Stimulated activated naive CD4-positive, alpha-beta T cell (primary cell): ENCODE measurements at places on chromosomes 7 and 10.

- DNase-seq, result no peak
These were observed 572.4 kb downstream of the PHTF2 start for GRCh38 chr7:78370936-78371335.

DNA sequence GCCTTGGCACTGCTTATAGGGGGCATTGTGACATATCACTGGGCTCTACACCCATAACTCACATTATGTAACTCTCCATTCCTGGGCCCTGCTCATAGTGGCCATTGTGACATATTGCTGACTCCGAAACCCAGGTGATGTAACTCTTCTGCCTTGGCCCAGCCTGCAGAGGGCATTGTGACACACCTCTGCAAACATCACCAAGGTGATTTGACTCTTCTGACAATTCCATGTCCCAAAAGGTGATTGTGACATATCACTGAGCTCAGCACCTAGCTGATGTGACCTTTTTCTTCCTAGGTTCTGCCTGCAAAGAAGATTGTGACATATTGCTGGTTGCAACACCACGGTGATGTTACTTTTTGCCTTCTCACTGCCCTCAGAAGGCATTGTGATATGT, 36.5 kb upstream of the ZNF680 start:
- DNase-seq, result no peak

- DNase-seq, result no peak
These were observed 132.7 kb downstream of the KCNMA1 start for GRCh38 chr10:77504873-77505257.

GRCh38 chr7:101912716-101913110, 95.3 kb downstream of the CUX1 start:
- DNase-seq, result no peak

DNA sequence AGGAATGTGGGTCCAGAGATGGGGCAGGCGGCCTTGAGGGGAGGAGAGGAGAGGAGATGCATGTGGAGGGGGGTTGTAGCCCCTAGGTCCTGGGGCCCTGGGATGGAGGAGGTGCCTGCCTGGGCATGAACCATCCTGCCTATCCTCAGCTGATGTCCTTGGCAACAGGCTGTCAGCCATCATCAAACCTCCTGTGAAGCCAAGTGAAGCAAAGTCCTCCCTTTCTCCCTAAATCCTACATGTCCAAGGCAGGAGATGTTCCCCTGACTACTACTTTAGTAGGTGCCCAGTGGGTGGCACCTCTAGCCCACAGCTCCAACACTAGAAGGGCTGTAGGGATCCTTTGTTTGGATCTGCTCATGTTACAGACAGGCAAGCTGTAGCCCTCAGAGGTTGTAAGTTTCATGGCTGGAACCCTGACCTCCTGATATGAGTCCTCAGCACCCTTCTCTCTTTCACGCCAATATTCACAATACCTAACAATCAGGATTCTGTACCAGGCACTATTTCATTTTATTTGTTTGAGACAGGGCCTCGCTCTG, 66.6 kb upstream of the SYPL1 start:
- DNase-seq, result no peak

DNA sequence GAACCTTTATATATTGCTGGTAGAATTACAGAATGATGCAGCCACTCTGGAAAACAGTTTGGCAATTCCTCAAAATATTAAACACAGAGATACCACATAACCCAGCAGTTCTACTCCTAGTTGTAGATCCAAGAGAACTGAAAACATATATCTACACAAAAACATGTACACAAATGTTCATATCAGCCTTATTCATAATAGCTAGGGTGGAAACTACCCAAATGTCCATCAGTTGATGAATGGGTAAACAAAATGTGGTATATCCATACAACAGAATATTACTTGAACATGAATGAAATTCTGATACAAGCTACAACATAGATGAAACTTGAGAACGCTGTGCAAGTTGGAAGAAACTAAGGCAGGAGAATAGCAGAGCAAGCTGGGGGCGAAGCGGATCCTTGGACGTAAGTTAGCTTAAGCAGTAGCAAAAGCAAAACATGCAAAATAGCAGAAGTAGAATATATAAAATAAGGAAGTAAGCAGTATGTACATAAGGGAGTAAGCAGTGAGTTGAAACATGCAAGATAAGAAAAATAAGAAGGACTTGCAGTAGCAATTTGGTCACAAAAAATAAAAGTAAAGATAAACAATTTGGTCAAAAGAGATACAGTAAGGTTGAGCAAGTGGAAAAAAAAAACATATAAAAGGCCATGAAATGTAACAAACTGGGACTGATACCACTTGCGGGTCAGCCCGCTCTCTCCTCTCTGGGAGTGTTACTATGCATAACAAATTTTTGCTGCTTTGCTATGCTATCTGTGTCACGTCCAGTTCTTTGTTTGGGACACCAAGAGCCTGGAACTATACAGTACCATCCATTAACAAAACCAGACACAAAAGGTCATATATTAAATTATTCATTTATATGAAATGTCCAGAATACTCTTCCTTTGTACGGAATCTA, 18.0 kb upstream of the HILPDA start:
- no peak for DNase-seq

DNA sequence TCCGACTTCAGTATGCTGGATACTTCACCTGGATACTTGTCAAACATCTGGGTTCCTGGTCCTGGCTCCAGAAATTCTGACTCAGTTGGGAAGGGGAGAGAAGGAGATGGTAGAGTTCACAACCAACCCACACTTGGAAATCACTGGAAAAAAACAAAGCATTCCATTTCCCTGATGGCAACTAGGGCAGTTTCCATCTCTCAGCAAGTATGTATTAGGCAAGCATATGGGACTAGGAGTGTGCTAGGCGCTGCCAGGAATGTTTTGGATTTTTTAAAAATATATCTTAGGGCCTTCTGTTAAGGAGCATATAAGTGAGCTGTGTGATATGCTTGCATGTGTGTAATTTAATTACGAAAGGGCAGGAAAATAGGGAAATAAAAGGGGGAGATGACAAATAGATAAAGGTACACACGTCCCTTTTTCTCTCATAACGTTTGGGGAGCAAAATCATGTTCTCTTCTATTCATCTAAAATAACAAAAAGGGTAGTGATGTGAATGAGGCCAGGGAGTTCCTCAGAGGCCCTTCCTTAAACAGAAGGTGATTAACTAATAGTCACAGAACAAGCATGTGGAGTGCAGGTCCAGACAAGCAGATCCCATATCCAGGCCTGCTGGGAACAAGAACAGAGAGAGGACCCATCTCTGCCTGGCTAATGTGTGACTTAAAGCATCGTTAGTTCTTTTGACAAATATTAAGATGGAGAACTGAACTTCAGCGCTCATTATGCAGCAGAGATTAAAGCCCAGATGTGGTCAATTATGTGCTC, 64.5 kb upstream of the NFE2L3 start:
- no peak for DNase-seq

- no peak for DNase-seq
These were observed 75.7 kb upstream of the KCTD7 start for GRCh38 chr7:66553001-66553400.

DNA sequence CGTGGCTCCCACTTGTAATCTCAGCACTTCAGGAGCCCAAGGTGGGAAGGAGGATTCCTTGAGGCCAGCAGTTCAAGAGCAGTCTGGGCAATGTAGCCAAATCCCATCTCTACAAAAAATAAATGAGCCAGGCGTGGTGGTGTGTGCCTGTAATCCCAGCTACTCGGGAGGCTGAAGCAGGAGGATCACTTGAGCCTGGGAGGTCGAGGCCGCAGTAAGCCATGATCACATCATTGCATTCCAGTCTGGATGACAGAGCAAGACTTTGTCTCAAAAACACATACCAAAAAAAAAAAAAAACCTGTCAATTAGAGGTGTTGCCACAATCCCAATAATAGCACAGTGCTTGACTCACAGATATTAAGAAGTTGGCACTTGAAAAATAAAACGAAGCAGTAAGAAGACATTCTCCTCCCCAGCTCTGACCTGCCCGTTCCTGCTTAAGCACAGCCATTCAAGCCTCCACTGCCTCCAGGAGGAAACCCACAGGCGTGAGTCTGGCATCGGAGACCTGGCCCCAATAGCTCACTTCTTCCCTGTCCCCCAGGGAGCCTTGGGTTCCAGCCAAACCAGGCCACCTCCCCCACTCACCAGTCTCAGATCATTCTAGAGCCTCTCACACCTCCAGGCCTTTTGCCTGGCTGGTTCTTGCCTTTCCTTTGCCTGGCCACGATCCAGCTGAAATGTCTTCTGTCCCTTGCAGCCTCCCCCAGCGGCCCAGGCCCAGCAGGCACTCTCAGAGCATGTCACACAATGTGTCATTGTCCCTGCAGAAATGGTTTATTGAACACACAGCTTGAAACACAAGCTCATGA, 45.3 kb upstream of the GTF2I start:
- DNase-seq, result no peak

DNA sequence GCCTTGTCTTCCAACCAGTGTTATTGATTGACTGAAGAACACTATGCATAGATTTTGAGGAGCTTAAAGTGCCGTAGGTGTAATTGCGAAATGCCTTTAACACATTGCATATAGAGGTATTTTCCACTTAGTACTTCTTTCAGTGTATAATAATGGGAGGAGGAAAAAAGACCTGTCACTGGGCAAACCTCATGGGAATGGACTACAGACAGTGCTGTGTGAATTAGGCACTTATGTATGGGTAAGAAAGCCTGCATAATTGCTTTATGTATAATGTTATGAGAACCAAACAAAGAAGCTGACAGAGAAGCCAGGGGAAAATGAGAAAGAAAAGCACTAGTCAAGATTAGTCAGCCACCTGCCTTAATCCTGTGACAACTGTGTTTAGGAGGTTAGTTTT, 12.4 kb upstream of the SCRN1 start:
- DNase-seq, result no peak

GRCh38 chr10:43126759-43127424, 11.4 kb upstream of the CSGALNACT2 start:
- no peak for DNase-seq

GRCh38 chr7:99767662-99768061, 16.3 kb downstream of the CYP3A4 start:
- DNase-seq, result no peak

DNA sequence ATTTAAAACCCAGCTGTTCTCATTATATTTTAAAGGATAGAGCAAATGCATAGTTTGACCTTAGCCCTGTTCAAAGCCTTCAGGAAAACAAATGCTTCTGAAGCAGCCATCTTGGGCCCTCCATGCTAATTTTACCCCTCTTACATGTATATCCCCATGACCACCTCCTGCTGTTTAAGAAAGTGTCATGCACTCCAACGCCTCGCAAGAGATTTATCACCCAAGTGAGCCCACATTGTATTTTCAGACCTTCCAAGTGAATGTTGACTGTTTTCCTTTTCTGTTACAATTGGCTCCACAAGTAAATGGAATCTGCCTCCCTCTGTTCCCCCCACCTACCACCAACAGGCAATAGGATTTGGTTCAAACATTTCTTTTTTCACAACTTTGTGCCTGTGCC, 5.3 kb downstream of the TMEM72 start:
- DNase-seq, result no peak

DNA sequence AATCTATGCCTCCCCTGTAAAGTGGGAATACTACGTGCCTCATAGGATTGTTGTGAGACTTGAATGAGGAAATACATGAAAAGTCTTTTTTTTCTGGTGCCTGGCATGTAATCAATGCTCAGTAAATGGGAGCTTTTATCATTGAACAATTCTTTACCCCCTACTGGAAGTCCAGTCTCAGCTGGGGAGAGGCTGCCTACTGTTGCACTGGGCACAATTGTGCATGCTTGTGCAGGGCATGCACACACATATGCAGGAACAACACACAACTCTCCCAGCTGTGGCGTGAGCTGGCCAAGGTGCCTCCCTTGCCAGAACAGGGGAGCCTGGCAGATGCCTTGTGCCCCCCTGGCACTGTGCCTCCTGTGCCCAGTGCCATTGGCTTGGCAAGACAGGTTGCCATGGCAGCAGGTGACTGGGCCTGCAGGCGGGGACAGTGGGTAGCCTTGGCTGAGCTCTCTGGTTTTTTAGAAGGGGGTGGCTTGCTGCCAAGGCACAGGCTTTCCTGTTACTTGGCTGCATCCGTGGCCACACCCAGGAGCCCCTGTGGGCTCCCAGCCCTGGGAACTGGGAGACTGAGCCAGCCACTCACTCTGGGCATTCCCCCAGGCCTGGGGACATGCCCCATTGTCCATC, 16.1 kb upstream of the PALD1 start:
- no peak for DNase-seq

- no peak for DNase-seq
These were observed 95.3 kb downstream of the MYOF start for GRCh38 chr10:93386631-93387369.

DNA sequence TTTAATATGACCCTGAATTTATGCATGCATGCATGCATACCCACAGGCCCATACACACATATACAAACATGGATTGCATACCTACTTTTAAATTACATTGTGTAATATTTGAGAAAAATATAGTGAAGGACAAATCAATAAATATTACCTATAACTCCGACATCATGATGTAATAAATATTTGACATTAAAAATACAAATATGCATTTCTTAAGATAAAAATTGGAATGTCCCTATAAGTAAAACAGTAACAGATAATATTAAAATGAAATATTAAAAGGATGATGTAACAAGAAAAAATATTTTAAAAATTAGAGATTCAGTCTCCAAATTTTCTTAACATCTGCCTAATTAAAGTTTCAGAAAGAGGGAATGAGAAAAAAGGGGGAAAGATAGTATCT, 433.0 kb downstream of the MDFIC start:
- no peak for DNase-seq

DNA sequence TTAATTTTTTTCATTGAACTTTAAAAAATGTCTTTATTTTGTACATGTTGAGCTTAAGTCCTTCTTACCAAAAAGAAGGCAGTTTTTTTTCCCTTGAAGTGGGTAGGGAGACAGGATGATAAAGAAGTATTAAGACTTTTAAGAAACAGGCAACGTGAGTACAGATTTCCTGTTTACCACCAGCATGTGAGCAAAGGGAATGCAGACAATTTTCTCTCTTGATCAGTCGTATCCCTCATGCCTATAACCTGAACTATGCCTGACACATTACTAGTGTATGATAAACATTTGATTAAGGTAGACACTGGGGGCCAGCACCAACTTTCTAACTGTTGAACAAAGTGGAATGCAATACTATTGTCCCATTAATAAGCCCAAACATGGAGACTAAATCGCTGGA, 8.8 kb upstream of the OR2A2 start:
- no peak for DNase-seq

- no peak for DNase-seq
These were observed 23.6 kb downstream of the HECW1 start for GRCh38 chr7:43136064-43136463.

- no peak for DNase-seq
These were observed 19.4 kb downstream of the SPOCK2 start for GRCh38 chr10:72068901-72069446.
